Activated CD4-positive, alpha-beta memory T cell treated with anti-CD3 and anti-CD28 coated beads, Interleukin-2, amount 10 ng/mL, durations not matched to agents 7 days and 5 days (primary cell): ENCODE measurements at places on chromosomes 1 and 21. TPM values are rescaled to one million over a fixed set of nuclear protein-coding genes. Genes with fewer than 3 reads are reported as not detected.

- H3K4me1 ChIP-seq, result no peaks in the 10 kb centered on the region
- no peak for DNase-seq
- H3K27me3 ChIP-seq, result no peaks in the 10 kb centered on the region
- no peaks in the 10 kb centered on the region for H3K36me3 ChIP-seq
- H3K27ac ChIP-seq, result no peak overlapping the region
Observed at GRCh38 chr1:77322061-77322900, 40.5 kb downstream of the AK5 start.

DNA sequence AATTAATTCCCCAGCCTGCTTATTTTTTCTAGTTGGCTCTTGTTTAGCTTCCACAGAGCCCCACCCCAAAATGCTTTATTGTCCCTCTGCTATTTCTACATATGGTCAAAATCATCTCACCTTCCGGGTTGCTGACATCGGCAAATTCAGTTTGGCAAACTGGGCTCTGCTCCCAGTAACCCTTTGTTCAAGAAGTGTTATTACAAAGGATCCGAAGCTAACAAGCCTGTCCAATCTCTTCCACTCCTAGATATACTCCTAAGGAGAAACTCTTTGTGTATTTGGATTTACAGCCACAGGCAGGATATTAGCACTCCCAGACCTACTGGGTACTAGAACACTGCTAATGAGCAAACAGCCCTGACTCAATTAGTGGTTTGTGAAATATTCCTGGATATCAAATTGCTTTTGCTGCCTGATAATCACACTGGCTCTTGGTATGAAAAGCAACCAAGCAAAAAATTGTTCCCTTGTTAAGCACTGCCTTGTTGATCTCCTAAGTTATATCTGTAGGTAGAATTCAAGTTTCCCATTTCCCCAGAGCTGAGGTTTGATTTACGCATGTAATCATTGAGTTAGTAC is 4.0 kb downstream of the JUN start:
- peaks cover 19% of the 10 kb centered on the region for H3K4me1 ChIP-seq
- peaks cover 24% of the 10 kb centered on the region for H3K36me3 ChIP-seq
- no peak overlapping the region for H3K27ac ChIP-seq
- DNase-seq, result no peak
- H3K27me3 ChIP-seq, result peaks cover 22% of the 10 kb centered on the region

DNA sequence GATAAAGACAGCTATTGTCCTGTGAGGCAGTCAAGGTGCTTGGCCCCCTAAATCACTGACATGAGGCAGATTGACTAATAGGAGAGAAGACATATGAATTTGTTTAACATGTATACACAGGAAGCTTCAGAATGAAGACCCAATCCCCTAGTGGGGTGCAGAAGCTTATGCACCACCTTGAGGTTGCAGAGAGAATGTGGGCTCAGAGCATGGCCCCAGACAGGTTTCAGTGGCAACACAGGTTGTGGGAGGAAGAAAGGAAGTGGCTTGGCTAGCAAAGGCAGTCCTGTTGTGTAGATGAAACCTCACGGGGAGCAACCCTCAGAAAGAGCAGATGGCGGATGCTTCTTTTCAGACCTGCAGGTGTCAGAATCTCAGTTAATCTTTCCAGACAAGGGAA is 37.0 kb upstream of the PARP1 start:
- H3K4me3 ChIP-seq, result no peak overlapping the region
- DNase-seq, result peak; percentile 83
- H3K27ac ChIP-seq, result peak overlapping the region; percentile 27
- H3K4me1 ChIP-seq, result peaks cover 31% of the 10 kb centered on the region

GRCh38 chr1:187619175-187619574 is 790.4 kb downstream of the PLA2G4A start:
- DNase-seq, result no peak
- no peak overlapping the region for H3K27ac ChIP-seq
- H3K4me3 ChIP-seq, result no peak overlapping the region
- no peaks in the 10 kb centered on the region for H3K27me3 ChIP-seq
- H3K4me1 ChIP-seq, result no peaks in the 10 kb centered on the region

GRCh38 chr21:10273196-10273595 is 248.2 kb upstream of the TPTE start:
- no peaks in the 10 kb centered on the region for H3K4me1 ChIP-seq
- H3K36me3 ChIP-seq, result no peaks in the 10 kb centered on the region
- no peak overlapping the region for H3K4me3 ChIP-seq
- H3K27ac ChIP-seq, result no peak overlapping the region
- no peaks in the 10 kb centered on the region for H3K27me3 ChIP-seq

DNA sequence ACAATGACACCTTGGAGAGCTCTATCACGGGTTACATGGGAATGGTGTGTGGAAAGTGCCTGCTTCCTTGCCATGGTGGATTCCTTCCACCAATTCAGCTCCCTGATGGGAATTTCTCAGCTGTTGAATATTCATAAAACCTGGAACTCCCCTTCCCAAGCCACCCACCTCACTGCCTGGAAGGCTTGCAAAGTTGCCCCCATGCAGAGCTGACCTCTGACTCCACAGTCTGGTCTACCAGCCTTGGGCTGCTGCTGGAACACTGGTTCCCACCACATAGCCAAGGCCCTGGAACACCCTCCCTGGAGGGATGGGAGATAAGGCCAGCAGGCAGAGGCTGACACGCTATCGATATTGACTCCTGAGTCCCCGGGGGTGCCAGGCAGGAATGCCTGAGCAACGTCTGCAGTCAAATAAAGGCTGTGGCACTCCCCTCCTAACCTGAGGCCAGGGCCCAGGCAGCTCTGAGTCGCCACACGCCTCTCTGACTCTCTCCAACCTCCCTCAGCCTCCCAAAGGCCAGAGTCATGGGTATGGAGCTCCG is 8.8 kb downstream of the CCDC24 start:
- no peaks in the 10 kb centered on the region for H3K36me3 ChIP-seq
- no peak for DNase-seq
- peaks cover 5% of the 10 kb centered on the region for H3K4me1 ChIP-seq
- H3K27me3 ChIP-seq, result no peaks in the 10 kb centered on the region

DNA sequence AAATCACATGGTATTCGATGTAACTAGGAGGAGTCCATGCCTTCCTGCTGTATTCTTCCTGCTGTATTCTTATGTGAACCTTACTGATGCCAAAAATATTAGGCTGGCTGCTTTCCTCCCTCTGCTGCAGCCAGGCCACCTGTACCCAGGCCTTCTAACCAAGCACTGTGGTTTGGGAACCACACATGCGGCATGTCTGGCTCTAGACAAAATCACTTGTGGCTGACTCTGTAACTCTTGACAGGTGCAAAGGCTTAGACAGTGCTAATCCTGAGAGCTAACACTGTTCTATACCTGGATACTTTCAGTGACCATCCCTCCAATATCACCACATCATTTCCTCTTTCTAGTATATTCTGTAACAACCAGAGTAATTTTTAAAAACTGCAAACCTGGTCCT is 67.7 kb downstream of the PCP4 start:
- H3K36me3 ChIP-seq, result no peaks in the 10 kb centered on the region
- H3K27ac ChIP-seq, result no peak overlapping the region
- DNase-seq, result no peak
- H3K4me1 ChIP-seq, result no peaks in the 10 kb centered on the region
- H3K27me3 ChIP-seq, result no peaks in the 10 kb centered on the region

GRCh38 chr1:179262183-179262582 is 31.4 kb upstream of the SOAT1 start:
- H3K4me1 ChIP-seq, result no peaks in the 10 kb centered on the region
- no peaks in the 10 kb centered on the region for H3K27me3 ChIP-seq
- no peak overlapping the region for H3K4me3 ChIP-seq
- no peaks in the 10 kb centered on the region for H3K36me3 ChIP-seq

GRCh38 chr1:110829955-110830553 is 42.9 kb upstream of the CD53 start:
- peaks cover 3% of the 10 kb centered on the region for H3K4me1 ChIP-seq
- H3K27ac ChIP-seq, result no peak overlapping the region
- peaks cover 5% of the 10 kb centered on the region for H3K27me3 ChIP-seq
- no peak overlapping the region for H3K4me3 ChIP-seq

GRCh38 chr1:78627321-78627720 is 7.1 kb downstream of the IFI44L start:
- H3K27me3 ChIP-seq, result no peaks in the 10 kb centered on the region
- no peak for DNase-seq
- H3K4me1 ChIP-seq, result peaks cover 61% of the 10 kb centered on the region
- H3K4me3 ChIP-seq, result peak overlapping the region; percentile 51

GRCh38 chr1:178005450-178005849 is 35.6 kb upstream of the SEC16B start:
- no peak overlapping the region for H3K4me3 ChIP-seq
- no peaks in the 10 kb centered on the region for H3K4me1 ChIP-seq
- DNase-seq, result no peak
- H3K27me3 ChIP-seq, result no peaks in the 10 kb centered on the region

DNA sequence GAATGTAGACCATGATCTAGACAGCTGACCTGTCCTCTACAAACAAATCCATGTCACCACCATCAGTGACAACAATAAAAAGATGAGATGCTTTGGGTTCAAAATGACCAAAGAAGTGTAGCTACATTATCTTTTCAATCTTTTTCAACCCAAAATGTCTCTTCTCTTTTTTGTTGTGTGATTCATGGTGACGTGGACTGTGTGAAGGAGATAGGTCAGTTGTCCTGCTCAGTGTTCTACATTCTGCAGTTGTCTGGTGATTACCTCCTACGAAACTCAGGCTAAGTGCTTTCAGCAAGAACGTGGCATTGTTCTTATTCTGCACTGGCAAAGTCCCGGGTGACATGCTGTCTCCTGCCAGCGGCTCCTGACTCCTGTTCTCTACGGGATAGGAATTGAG is 73.1 kb downstream of the PRKAB2 start:
- H3K27ac ChIP-seq, result no peak overlapping the region
- no peak for DNase-seq
- H3K4me1 ChIP-seq, result no peaks in the 10 kb centered on the region
- H3K27me3 ChIP-seq, result no peaks in the 10 kb centered on the region
- H3K4me3 ChIP-seq, result no peak overlapping the region

DNA sequence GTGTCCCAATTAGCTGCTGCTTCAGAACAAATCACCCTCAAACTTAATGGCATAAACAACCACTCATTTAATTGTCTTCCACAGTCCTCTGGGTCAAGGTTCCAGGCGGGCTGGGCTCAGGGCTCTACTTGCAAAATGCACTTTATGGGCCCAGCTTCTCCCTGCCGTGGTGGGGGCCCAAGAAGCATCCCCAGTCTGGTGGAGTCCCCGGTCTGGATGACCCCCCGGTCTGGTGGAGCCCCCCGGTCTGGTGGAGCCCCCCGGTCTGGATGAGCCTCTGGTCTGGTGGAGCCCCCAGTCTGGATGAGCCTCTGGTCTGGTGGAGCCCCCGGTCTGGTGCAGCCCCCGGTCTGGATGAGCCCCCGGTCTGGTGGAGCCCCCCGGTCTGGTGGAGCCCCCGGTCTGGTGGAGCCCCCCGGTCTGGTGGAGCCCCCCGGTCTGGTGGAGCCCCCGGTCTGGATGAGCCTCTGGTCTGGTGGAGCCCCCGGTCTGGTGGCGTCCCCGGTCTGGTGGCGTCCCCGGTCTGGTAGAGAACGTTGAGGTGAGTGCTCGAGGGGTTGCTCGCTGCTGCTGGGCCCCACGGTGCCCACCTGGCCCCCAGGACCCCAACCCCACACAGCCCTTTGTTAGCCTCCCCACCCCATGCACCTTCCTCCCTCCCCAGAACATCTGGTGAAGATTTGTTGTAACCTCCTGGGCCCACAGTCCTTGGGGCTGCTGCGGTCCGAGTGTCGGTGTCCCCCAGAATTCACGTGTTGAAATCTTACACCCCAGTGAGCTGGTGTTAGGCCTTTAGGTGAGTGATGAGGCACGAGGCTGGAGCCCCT is 33.8 kb downstream of the POFUT2 start:
- no peaks in the 10 kb centered on the region for H3K36me3 ChIP-seq
- no peak for DNase-seq
- H3K4me3 ChIP-seq, result no peak overlapping the region
- H3K27ac ChIP-seq, result no peak overlapping the region

- peak overlapping the region; percentile 89 for H3K27ac ChIP-seq
- H3K4me1 ChIP-seq, result peaks cover 65% of the 10 kb centered on the region
- peak overlapping the region; percentile 86 for H3K4me3 ChIP-seq
- no peaks in the 10 kb centered on the region for H3K27me3 ChIP-seq
Observed at GRCh38 chr1:40708750-40709099, 17.2 kb downstream of the NFYC start.

- peaks cover 2% of the 10 kb centered on the region for H3K36me3 ChIP-seq
- DNase-seq, result peak; percentile 46
- peaks cover 64% of the 10 kb centered on the region for H3K27me3 ChIP-seq
- H3K27ac ChIP-seq, result no peak overlapping the region
- H3K4me1 ChIP-seq, result peaks cover 10% of the 10 kb centered on the region
Observed at GRCh38 chr1:202861420-202862132, 27.4 kb downstream of the RABIF start.

DNA sequence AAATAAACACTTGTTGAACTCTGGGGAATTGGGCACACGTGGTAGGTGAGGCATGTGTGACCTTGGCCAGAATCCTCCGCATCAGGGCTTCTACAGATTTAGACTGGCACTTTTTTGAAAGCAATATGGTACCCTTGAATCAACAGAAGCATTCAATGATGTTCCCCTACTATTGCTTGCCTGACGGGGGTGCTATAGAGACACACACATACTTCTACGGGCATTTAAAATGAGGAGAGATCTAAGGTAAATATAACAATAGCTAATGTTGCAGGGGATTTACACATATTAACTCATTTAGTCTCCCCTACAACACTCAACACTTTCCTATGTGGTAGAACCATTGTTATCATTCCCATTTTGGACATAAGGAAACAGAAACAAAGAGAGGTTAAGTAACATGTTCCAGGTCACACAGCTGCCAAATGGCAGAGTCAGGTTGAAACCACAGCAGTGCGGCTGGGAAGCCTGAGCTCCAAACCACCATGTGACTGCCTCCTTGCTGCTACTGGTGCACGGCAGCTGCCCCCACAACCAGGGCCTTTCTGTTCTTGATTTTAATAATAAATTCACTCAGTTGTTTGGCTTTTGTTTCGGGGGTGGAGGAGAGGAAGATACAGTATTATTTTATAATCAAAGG is 147.4 kb downstream of the ZNF281 start:
- no peak for DNase-seq
- no peak overlapping the region for H3K27ac ChIP-seq
- no peaks in the 10 kb centered on the region for H3K36me3 ChIP-seq
- peaks cover 5% of the 10 kb centered on the region for H3K4me1 ChIP-seq

- H3K4me3 ChIP-seq, result no peak overlapping the region
- peaks cover 8% of the 10 kb centered on the region for H3K27me3 ChIP-seq
- no peaks in the 10 kb centered on the region for H3K4me1 ChIP-seq
- no peaks in the 10 kb centered on the region for H3K36me3 ChIP-seq
- no peak for DNase-seq
- H3K27ac ChIP-seq, result no peak overlapping the region
Observed at GRCh38 chr1:196902344-196902743, 14.5 kb downstream of the CFHR4 start.

- H3K4me3 ChIP-seq, result no peak overlapping the region
- DNase-seq, result no peak
- H3K4me1 ChIP-seq, result no peaks in the 10 kb centered on the region
Observed at GRCh38 chr21:16421965-16422364, 692.2 kb downstream of the USP25 start.

DTL gene
- 59.6 TPM for total RNA-seq

ST6GALNAC3 gene
- total RNA-seq, result not detected

IGFN1 gene
- total RNA-seq, result not detected

EFNA3 gene
- total RNA-seq, result 3.9 TPM

LCE2C gene
- total RNA-seq, result not detected

CITED4 gene
- 6.9 TPM for total RNA-seq

CD2 gene
- 340 TPM for total RNA-seq

MXRA8 gene
- total RNA-seq, result 0.18 TPM

SLC30A10 gene
- not detected for total RNA-seq
